NCI-H510A treated with DMSO at 0.1 percent for 48 hours (cell line): ENCODE measurements at places on chromosomes 1 and 21.

- no peak for DNase-seq
Observed at GRCh38 chr1:162138599-162139181, 69.2 kb downstream of the NOS1AP start.

GRCh38 chr1:65265651-65266351, 43.5 kb upstream of the DNAJC6 start:
- DNase-seq, result no peak

- DNase-seq, result peak; percentile 26
Observed at GRCh38 chr1:201709564-201710295, 119.2 kb upstream of the IPO9 start.

- no peak for DNase-seq
Observed at GRCh38 chr21:45177039-45177438, 102.7 kb downstream of the ADARB1 start.

DNA sequence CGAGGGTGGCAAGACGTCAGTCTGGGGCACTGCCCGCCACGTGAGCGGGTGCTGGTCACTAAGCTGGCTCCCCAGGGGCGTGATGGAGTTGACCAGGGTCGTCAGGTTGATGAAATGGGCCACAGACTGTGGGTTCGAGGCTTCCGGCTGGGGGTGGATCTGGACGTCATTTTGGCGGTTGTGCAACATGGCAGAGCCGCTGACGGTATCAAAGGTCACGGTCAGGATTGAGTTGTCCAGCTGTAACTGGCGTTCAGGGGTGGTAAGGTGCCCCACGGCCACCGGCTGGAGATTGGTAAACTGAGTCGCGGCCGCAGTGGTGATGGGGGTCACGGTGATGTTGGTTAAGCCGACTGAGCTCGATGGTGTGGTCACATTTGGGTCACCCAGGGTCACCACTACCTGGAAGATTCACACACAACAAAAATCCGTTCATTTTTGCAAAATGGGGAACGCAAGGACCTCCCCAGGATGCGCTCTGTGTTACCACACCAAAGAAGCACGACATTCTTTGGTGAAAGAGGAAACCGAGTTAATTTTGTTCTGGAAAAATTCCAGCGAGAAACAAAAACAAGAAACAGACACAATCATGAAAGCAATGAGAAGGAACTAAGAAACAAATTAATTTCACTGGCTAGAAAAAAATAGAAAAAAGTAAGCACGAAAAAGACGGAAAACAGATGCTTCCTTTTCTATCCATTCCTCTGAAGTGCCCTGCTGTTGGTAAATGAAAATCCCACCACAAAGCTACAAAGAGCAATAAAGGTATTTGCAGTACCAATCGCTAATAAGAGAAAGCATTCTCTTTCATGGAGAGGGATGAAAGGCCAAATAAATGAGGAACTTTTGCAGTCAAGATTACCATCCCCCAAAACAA, 34.7 kb upstream of the RIPK4 start:
- no peak for DNase-seq

GRCh38 chr1:38014171-38014570, 1.6 kb downstream of the UTP11 start:
- no peak for DNase-seq

GRCh38 chr21:34926803-34927467, 122.2 kb downstream of the RUNX1 start:
- DNase-seq, result no peak

DNA sequence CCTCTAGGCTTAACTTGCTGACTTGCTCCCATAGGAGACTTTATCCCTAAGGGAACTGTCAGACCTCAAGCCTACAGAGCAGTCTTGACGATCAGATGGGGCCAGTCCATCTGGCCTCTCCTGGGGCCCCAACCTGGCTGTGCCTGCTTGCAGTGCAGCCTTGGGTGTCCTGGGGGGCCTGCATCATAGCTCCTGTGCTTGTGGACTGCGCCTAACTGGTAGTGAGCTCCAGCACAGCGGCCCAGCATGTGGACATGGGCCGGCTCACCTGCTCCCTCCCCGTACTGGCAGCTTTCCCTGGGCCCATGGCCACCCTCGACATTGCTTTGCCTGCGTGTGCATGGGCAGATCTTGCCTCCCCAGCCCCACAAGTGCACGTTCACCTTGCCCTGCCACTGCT, 76.1 kb downstream of the INTS7 start:
- no peak for DNase-seq

DNA sequence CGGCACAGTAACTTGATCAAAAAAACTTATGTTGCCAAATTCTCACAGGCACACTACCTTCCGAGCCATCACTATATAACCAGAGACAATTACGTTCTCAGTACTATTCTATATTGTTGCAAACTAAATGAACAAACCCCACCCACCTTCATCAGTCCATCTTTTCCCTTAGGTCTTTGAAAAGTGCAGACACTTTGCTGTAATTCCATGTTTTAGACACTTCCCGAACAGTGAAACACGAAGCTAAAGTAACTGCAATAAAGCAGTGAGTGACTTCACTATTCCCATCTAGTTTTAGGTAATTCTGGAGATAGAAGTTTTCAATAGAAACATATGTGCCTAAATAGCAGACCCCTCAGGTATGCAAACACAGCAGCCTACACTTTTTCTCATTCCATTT, 7.7 kb downstream of the SFPQ start:
- no peak for DNase-seq

DNA sequence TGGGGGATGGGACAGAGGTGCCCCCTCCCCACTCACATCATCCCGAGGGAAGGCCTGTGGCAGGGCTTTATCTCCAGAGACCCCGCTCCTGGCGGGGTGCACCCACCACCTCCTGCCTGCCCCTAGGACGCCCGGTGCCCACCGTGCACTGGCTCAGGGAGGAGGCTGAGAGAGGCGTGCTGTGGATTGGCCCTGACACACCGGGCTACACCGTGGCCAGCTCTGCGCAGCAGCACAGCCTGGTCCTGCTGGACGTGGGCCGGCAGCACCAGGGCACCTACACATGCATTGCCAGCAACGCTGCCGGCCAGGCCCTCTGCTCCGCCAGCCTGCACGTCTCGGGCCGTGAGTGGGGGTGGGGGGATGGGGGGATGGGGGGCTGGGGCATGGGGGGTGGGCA, 71.7 kb downstream of the TRIM11 start:
- DNase-seq, result no peak

DNA sequence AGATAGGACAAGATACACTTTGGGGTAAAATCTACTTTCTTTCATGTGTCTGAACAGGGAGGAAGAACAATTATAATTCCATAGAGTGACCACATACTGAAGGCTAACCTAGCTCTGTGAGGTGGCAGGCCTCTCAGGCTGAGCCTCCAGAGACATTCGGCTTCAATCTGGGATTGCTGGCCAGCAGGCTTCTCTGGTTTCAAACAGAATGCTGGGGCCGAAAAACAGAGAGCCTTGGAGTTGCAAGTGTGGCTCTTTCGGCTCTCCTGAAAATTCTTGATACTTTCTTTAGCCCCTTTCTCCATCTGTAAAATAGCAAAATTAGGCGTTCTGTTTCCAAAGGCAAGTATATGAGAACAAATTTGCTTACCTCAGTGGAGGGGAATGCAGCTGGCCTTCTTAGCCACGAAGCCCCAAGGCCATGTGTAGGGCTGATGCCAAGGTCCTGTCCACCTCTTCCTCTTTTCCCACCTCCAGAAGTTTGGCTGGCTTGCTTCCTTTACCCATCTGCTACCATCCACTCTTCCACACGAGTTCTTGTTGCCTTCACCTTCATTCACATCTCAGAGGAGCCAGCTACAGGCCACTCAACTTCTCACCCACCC, 30.0 kb upstream of the UBE2U start:
- DNase-seq, result no peak

DNA sequence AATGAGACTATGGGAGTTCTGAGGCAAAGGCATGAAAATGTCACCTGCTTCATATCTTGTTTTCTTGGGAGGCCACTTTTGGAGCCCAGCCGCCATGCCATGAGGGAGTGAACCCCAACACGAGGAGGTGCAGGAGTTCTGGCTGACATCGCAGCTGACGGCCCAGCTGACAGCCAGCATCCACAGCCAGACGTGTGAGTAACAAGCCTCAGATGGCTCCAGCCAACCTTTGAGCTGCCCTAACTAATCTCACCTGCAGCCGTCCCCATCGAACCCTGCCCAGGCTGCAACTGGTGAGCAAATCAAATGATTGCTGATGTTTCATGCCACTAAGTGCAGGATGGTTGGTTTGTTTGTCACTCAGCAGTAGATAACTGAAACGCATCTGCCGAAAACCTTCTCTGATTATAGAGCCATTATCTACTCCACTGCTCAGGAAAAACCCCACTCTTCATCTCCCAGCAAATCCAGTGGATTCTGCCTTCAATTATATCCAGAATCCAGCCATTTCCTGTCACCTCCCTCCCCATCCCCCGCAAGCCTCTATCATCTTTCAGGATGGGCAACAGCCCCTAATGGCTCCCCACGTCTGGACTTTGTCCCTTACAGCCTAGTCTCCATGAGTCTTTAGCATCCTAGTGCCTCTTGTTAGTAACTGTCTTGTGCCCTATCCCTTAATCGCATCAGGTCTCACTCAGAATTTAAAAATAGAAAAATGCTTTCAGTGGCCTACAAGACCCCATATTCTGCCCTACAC, 18.5 kb upstream of the RAB4A start:
- peak; percentile 51 for DNase-seq

- DNase-seq, result no peak
Observed at GRCh38 chr1:11488201-11488770, 9.3 kb downstream of the DISP3 start.

GRCh38 chr1:27536767-27537166, 46.8 kb upstream of the WASF2 start:
- peak; percentile 41 for DNase-seq

- no peak for DNase-seq
Observed at GRCh38 chr1:55168353-55168752, 46.8 kb downstream of the USP24 start.

- DNase-seq, result no peak
Observed at GRCh38 chr21:19237608-19238007, 834.0 kb upstream of the TMPRSS15 start.

GRCh38 chr21:31233711-31234110, 110.3 kb downstream of the TIAM1 start:
- DNase-seq, result no peak

DNA sequence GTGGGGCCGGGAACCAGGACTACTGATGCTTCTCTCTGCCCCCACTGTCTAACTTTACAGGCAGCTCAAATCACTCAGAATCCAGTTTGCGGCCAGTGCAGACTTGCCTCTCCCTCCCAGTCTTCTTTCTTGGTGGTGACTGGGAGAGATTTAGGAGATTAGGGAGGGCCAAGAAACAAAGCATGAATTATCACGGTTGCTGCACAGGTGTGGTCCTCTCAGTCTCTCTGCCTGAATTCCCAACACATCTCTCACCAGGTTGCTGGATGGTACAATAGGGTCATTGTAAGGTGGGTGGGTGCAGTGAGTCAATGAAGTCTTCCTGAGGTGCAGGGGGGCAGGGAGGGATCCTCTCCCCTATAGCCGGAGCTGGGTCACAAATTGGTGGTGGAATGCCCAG, 12.6 kb downstream of the S100A11 start:
- no peak for DNase-seq

GRCh38 chr1:172851077-172851476, 192.2 kb downstream of the FASLG start:
- no peak for DNase-seq

- no peak for DNase-seq
Observed at GRCh38 chr1:77276941-77277340, 4.9 kb upstream of the AK5 start.

DNA sequence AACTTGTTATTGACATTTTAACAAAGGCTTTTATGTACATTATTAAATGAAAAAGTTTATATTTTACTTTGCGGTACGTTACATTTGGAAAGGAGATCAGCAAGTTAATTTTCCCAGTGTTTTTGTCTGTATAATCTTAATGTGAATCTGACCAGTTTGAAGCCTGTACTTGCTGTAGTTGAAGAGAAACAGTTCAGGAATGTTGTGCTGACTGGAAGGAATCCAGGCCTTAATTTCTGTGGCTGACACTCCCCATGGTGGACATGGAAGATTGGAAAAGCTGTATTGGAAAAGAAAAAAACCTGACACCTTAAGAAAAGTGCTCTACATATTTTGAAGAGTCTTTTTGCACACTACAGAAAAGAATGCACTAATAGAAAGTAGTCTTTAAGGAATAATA, 15.5 kb downstream of the LEPR start:
- DNase-seq, result no peak

DNA sequence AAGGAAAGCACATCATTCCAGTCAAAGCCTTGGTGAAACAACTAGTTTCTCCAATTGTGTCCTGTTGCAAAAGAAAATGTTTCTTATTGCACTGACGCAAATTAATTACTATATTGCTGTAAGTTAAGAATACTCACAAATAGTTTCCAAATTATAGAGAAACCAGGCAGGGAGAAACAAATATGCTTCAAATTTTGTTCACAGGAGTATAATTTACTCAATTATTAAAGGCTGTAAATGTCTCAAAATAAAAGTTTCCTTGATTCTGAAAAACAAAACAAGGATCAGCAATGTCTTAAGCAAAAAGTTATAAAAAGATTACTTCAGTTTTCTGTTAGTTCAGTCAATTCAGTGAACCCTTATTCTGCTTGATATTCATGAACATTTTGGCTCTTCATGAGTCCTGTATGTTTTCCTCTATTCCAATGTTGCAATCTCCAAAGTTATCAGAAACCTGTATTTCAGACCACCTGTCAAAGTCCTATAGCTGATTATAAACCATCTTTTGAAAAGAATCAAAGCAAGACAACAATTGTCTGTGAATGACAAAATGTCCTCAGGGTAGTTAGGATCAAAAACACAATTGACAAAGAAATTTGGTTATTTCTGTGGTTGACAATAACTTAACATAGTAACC, 11.7 kb upstream of the SYPL2 start:
- no peak for DNase-seq

GRCh38 chr1:240111558-240111957, 19.9 kb downstream of the FMN2 start:
- DNase-seq, result no peak

DNA sequence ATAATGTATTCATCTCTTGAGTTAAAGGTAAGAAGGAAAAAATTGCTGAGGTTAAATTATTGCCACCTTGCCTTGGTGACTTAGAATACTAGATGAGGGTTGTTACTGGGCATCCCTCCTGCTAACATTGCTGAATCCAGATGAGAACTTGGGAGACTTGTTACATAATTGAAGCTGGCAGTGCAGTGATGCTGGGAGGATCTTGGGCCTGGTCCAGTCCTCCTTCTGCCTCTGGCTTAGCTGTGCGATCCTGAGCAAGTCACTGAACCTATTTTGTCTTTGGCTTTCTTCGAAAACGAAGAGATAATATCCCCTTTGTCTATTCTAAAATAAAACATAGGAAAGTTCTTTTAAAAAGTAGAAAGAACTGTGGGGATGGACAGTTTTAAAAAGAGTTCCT, 244.9 kb upstream of the NRIP1 start:
- no peak for DNase-seq

DNA sequence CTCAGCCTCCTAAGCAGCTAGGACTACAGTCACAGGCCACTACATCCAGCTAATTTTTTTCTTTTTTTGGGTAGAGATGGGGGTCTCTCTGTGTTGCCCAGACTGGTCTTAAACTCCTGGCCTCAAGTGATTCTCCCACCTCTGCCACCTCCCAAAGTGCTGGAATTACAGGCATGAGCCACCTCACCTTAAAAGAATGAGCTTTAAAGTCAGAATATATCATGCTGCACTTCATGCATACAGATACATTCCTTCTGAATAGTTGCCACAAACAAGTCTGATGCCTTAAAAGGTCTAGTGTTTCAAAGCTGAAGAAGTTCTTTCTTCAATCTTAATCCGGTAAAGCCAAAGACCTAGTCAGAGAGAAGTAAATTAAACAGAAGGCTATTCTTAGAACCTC, 23.8 kb upstream of the CPLANE2 start:
- DNase-seq, result no peak

GRCh38 chr1:203995228-203995627, 77.7 kb upstream of the SOX13 start:
- DNase-seq, result no peak
